HepG2 (cell line): ENCODE measurements at places on chromosomes 16 and 17. TPM values are rescaled to one million over a fixed set of nuclear protein-coding genes. Genes with fewer than 3 reads are reported as not detected.

The RSKR gene
- total RNA-seq, result 1.9 and 5.0 TPM in 2 replicates

The KRTAP1-1 gene
- not detected in 2 replicates for total RNA-seq

DNA sequence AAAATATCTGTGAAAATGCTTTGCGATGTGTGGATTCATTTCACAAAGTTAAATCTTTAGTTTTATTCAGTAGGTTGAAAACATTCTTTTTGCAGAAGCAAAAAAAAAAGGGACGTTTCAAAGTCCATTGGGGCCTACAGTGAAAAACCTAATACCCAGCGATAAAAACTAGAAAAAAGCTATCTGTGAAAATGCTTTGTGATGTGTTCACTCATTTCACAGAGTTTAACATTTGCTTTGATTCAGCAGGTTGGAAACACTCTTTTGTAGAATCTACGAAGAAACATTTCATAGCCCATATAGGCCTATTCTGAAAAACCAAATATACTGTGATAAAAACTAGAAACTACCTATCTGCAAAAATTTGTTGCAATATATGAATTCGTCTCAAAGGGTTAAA is 113.6 kb upstream of the WSB1 start:
- no peaks in the 10 kb centered on the region for H3K4me1 ChIP-seq
- H3K36me3 ChIP-seq, result no peaks in the 10 kb centered on the region
- no peak overlapping the region for H3K27ac ChIP-seq
- DNase-seq, result no peak
- no peaks in the 10 kb centered on the region for H3K27me3 ChIP-seq

GRCh38 chr17:57574040-57574513 is 171.0 kb downstream of the CCDC182 start:
- peaks cover 7% of the 10 kb centered on the region; the same call in 1 of the 2 replicates for H3K36me3 ChIP-seq
- H3K4me3 ChIP-seq, result no peak overlapping the region
- DNase-seq, result no peak
- no peak overlapping the region for H3K27ac ChIP-seq

DNA sequence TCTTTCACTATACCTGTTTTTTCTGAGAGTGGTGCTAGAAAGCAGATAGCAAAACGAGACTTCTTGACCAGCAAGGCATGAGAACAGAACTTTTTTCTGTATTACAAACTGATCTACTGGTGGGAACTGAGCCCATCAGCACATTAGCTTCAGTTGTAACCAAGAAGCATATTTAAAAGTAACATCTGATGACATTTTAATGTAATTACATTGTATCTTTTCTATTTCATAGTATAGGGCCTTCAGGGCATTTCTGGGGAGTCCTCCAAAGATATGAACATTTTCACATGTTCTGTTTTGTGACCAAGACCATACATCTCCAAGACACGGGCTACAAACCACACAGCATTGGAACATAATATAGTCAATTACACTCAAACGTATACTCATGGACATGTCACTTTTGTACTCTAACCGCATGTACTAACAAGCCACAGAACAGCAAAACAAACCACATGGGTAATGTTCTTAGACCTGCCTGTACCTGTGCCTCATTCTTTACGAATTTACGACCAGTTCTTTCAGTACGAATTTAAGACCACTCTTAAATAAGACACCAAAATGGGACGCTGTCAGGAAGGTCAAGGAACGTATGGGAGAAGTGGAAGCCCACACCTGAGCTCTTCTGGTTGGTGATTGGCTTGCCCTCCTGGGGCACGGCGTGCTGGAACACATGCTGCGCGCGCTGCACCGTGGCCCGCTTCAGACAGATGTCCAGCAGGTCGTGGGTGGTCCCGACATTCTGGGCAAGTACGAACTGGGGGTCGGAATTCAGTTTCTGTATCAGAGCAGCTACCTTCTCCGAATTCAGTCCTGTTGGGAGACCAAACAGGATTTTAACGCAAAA is 825 bp downstream of the BLMH start:
- H3K36me3 ChIP-seq, result no peaks in the 10 kb centered on the region; the same call in 1 of the 2 replicates
- peak overlapping the region; percentile 91 for H3K4me3 ChIP-seq
- no peaks in the 10 kb centered on the region; the same call in 1 of the 2 replicates for H3K27me3 ChIP-seq
- peak overlapping the region; percentile 53 for H3K27ac ChIP-seq

DNA sequence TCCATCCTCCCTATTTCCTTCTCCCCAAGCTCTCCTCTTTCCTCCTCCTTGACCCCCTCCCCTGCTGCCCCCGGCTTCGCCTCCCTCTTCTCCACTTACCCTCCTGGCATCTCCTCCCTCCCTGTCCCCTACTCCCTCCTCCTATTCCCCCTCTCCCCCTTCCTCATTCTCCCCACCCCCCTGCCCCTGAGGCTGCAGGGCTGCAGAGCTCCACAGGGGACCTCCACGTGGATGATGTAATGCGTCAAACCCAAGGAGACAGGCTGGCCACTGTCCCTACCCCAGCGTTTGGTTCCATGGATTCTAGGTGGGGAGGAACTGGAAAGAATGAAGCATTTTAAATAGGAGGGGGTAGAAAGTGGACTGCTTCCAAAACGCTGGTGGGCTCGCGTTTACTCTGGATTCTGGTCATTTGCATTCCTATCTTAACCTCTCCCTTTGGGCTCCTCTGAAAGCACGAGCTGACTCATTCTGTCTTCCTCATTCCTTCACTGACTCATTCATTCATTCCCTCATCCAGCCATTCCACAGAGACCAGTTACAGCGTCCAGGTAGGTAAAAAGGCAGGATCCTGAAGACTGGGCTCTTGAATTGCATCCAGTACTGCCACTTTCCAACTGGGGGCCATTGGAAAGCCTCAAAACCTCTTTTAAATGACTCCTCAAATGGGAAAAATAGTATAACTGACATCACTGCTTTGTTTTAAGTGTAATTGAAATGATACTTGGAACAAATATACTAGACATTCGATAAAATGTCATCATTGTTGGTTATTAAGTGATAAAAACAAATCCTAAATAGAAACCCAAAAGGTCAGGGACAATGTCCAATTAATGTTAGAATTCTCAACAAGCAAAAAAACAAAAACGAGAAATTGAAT is 943 bp upstream of the COTL1 start:
- DNase-seq, result peak; percentile 65
- no peak overlapping the region for H3K27ac ChIP-seq
- no peaks in the 10 kb centered on the region for H3K27me3 ChIP-seq
- no peak overlapping the region; the same call in 1 of the 2 replicates for H3K4me3 ChIP-seq
- H3K4me1 ChIP-seq, result peaks cover 52% of the 10 kb centered on the region
- H3K36me3 ChIP-seq, result no peaks in the 10 kb centered on the region

- no peak for DNase-seq
- H3K4me3 ChIP-seq, result no peak overlapping the region
- H3K27me3 ChIP-seq, result no peaks in the 10 kb centered on the region
- no peak overlapping the region for H3K27ac ChIP-seq
- no peaks in the 10 kb centered on the region for H3K36me3 ChIP-seq
- peaks cover 17% of the 10 kb centered on the region for H3K4me1 ChIP-seq
Measured at GRCh38 chr17:78609191-78609641, 32.0 kb upstream of the DNAH17 start.

GRCh38 chr16:24971718-24972117 is 43.5 kb downstream of the ARHGAP17 start:
- no peak overlapping the region for H3K4me3 ChIP-seq
- H3K27me3 ChIP-seq, result no peaks in the 10 kb centered on the region
- no peak overlapping the region for H3K27ac ChIP-seq
- H3K36me3 ChIP-seq, result peaks cover 49% of the 10 kb centered on the region

DNA sequence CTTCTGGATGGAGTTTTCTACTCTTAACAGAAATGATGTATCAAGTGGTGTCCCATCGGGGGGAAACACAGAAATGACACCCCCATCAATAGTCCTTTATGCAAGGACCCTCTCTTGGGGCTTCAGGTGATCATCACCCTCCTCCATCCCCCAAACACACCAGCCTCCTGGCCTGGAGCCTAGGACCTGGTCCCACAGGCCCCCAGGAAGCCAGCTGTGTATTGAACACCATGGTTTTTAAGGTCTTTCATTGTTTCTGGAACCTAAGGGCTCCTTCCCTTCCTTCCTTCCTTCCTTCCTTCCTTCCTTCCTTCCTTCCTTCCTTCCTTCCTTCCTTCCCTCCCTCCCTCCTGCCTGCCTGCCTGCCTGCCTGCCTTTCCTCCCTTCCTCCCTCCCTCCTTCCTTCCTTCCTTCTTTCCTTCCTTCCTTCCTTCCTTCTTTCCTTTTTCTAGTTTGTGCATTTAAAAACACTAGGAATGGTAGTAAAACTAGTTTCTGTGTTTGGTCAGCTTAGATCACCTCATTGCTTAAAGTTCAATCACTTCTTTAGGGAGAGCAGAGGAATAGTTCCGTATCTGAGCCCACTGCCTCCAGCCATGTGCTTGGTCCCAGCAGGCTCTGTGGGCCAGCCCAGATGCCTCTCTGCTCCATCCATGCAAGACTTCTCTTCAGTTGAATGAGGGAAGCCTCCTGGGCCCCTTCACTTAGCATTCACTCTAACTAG is 23.6 kb downstream of the ASIC2 start:
- H3K4me3 ChIP-seq, result no peak overlapping the region
- H3K36me3 ChIP-seq, result no peaks in the 10 kb centered on the region
- DNase-seq, result no peak
- H3K27ac ChIP-seq, result no peak overlapping the region
- H3K27me3 ChIP-seq, result peaks cover 7% of the 10 kb centered on the region; the same call in 1 of the 3 replicates
- H3K4me1 ChIP-seq, result no peaks in the 10 kb centered on the region

GRCh38 chr17:2560658-2561057 is 32.8 kb upstream of the PAFAH1B1 start:
- no peak for DNase-seq
- H3K27me3 ChIP-seq, result no peaks in the 10 kb centered on the region
- peaks cover 10% of the 10 kb centered on the region for H3K4me1 ChIP-seq
- no peaks in the 10 kb centered on the region for H3K36me3 ChIP-seq

- H3K27ac ChIP-seq, result no peak overlapping the region
- no peak for DNase-seq
- H3K4me3 ChIP-seq, result no peak overlapping the region
- peaks cover 39% of the 10 kb centered on the region for H3K4me1 ChIP-seq
Measured at GRCh38 chr17:46983782-46984181, 4.7 kb upstream of the RPRML start.

- H3K27ac ChIP-seq, result no peak overlapping the region
- no peak for DNase-seq
- H3K36me3 ChIP-seq, result no peaks in the 10 kb centered on the region
Measured at GRCh38 chr16:50292566-50292948, 26.2 kb downstream of the ADCY7 start.

GRCh38 chr16:79756571-79756970 is 156.0 kb upstream of the MAF start:
- H3K27me3 ChIP-seq, result no peaks in the 10 kb centered on the region
- H3K4me1 ChIP-seq, result peaks cover 10% of the 10 kb centered on the region; the same call in 1 of the 2 replicates
- no peak overlapping the region for H3K27ac ChIP-seq
- no peaks in the 10 kb centered on the region for H3K36me3 ChIP-seq

DNA sequence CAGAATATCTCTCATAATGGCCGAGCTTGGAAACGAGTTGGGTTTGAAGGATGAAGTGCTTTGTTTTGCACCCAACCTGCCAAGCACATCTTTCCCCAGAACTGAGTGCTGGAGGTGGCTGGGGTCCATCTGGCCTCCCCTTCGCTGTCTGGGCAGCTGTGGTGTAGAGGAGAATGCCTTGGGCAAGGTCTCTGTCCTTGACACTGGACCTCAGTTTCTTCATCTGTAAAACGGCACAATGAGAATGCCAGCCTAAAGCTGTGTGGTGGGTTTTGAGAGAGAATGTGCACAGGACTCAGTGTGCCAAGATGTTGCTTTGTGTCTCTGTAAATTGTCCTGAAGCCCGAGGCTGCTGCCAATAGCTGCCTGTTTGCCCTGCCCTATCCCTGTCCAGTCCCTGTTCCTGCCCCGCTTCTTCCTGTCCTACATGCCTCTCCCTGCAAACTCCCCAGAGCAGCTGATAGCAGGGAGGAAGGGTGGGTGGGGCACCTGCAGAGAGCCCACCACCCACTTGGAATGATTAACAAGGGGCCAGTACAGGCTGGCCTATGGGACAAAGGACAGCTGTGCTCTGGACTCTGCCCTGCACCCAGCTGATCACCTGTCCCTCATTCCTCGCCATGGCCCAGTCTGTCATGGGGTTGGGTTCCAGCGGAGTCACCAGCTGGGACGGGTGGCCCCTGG is 15.3 kb downstream of the LASP1 start:
- H3K4me3 ChIP-seq, result no peak overlapping the region
- peaks cover 60% of the 10 kb centered on the region for H3K36me3 ChIP-seq
- DNase-seq, result peak; percentile 52
- H3K27ac ChIP-seq, result peak overlapping the region; percentile 14
- H3K4me1 ChIP-seq, result peaks cover 43% of the 10 kb centered on the region

- no peak overlapping the region for H3K4me3 ChIP-seq
- H3K36me3 ChIP-seq, result no peaks in the 10 kb centered on the region
- no peak for DNase-seq
- H3K4me1 ChIP-seq, result no peaks in the 10 kb centered on the region
- no peak overlapping the region for H3K27ac ChIP-seq
Measured at GRCh38 chr16:78633551-78633950, 534.1 kb downstream of the WWOX start.

GRCh38 chr16:81774348-81774747 is 4.7 kb upstream of the PLCG2 start:
- H3K4me3 ChIP-seq, result no peak overlapping the region
- H3K4me1 ChIP-seq, result no peaks in the 10 kb centered on the region
- peaks cover 8% of the 10 kb centered on the region for H3K27me3 ChIP-seq
- no peak for DNase-seq
- H3K27ac ChIP-seq, result no peak overlapping the region
- no peaks in the 10 kb centered on the region for H3K36me3 ChIP-seq
